Left colon (tissue), 2 donors: ENCODE measurements at places on chromosomes 2 and 18. TPM values are rescaled to one million over a fixed set of nuclear protein-coding genes. Genes with fewer than 3 reads are reported as not detected.

DNA sequence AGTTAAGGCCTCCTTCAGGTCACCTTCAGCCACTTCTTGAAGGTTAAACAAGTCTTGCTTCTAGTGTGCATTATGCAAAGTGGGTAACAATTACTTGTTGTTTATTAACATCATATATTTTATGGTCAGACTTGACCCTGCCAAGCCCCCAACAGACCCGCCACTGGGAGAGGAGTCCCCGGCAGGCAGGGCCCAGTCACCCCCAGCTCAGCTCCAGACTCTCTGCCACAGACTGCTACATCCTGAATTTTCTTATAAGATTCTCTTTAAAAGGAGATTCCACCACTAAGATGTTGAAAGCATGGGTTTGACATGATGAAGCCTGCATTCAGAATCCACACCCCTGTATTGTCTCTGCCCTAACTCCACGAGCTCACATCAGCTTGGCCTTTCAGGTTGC lies 174.3 kb upstream of the ARL4C start:
- no peak for DNase-seq

Gene DAW1
- not detected for total RNA-seq

DNA sequence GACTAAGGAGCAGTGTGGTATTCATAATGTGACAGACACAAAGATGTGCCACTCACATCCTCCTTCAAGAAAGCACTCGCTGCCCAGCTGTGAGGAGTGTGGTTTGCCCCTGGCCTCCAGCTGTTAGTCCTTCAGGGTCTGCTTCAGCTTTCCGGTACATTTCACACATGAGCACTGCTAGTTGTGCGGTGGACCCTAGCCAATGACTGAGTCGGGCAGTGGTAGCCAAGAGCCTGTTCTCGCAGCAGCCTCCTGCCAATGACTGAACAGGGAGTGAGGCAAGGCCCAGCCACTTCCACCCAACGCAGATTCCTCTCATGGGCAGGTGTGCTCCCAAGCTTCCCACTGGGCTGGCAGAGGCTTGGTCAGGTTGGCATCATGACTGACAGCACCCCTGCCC lies 254.3 kb downstream of the RBM43 start:
- no peak for DNase-seq

Gene UGT1A4
- total RNA-seq = 4.0 TPM

Gene STAT4
- 2.3 TPM for total RNA-seq

GRCh38 chr2:136116151-136116812 lies 1.7 kb downstream of the CXCR4 start:
- DNase-seq = peak; percentile 32

GRCh38 chr2:74334931-74335333 lies 8.3 kb downstream of the SLC4A5 start:
- DNase-seq = peak; percentile 80

- DNase-seq = peak; percentile 59
Observed at GRCh38 chr18:26655525-26656430, 107.4 kb upstream of the KCTD1 start.

GRCh38 chr18:59540780-59541179 lies 156.4 kb downstream of the CCBE1 start:
- no peak for DNase-seq

DNA sequence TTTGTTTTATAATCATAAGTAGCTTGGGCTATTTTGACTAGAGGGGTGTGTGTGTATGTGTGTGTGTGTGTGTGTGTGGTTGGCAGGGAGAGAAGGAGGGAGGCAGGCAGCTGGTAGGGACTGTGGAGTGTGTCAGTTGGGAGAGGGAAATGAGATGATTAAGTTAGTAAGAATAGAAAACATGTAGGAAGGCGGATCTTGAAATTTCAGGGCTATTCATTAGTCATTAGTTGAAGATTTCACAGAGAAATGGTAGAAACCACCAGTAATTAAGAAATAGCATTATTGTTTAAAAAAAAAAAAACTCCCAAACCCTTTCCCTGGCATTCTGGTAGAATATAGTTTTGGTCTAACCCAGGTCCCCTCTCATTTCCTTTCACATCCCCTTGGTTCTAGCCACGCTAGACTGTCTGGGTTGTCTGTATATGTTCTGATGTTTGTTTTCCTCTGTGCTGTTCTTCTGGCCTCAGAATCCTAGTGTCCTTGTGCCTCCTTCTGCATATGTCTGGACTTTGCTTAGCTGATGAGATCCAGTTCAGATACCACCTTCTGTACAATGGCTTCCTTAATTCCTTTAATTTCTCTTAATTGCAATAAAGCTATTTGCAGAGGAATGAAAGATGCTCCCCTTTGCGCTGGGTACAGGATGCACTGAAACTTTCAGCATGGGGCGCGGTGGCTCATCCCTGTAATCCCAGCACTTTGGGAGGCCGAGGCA lies 161.6 kb downstream of the NEDD4L start:
- no peak for DNase-seq

- DNase-seq = no peak
Observed at GRCh38 chr2:59463426-59463825, 1090.0 kb downstream of the BCL11A start.

- DNase-seq = no peak
Observed at GRCh38 chr18:51170664-51171063, 26.8 kb downstream of the MEX3C start.

Gene AGXT
- total RNA-seq = 3.0 TPM

- no peak for DNase-seq
Observed at GRCh38 chr18:36499938-36500337, 202.4 kb downstream of the FHOD3 start.

GRCh38 chr2:79453918-79454317 lies 58.9 kb upstream of the CTNNA2 start:
- DNase-seq = no peak

GRCh38 chr18:22275706-22276333 lies 106.4 kb downstream of the GATA6 start:
- DNase-seq = no peak

DNA sequence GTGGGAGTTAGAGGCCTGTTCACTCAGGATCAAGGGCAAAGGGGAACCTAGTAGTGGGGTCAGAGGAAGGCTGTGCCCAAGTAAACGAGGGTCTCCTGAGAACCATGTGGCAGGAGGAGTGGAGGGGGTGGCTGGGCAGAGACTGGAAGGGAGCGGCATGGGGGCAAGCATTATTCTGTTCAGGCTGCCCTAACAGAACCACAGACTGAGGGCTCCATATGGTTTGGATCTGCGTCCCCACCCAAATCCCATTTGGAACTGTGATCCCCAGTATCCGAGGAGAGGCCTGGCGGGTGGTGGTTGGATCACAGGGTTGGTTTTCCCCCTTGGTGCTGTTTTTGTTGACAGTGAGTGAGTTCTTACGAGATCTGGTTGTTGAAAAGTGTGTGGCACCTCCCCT lies 287.0 kb downstream of the PHLPP1 start:
- DNase-seq = no peak

DNA sequence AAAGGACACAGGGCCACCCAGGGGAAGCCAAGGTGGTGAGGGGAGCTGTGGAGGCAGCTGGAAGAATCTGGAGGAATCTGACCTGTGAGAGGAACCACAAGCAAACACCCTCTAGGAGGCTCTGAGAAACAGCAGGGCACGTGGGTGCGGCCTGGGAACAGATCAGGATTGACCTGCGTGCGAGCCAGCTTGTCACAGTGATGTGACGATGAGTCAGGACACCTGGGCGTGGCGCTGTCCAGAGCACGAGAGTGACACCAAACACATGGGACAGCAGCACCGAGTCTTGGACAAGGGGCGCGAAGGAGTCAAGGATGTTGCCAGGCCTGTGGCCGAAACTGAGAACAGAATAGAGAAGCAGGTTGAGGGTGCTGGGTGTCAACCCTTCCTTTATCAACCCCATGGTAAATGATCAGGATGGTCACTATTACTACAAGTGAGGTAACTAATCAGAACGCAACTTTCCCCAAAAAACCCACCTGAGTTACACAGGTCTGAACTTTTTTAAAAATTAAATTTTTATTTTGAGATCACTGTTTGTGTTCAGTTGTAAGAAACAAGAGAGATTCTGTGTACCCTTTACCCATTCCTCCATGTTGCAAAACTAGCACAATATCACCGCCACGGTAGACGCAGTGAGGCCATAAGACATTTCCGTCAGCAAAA lies 637 bp upstream of the SFT2D3 start:
- DNase-seq = peak; percentile 94

DNA sequence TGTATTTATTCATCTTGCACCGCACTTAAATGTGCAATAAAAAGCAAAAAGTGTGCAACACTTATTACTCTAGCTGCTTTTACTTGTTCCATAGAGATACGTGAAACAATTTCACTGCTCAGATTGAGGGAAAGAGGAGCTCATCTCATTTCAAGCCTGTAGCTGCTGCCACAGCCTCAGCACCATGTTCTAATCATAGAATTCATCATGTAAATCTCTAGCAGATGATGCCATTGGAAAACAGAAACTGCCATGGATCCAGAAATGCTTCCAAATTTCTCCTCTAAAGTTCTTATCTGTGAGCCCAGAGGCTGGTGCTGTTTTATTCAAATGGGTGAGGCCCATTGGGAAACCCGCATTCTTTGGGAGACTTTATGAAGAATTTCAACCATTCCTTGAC lies 2.0 kb downstream of the CDC42EP3 start:
- DNase-seq = no peak

Gene CDK15
- 0.24 TPM for total RNA-seq

GRCh38 chr2:239149501-239149900 lies 251.3 kb downstream of the HDAC4 start:
- DNase-seq = peak; percentile 2

DNA sequence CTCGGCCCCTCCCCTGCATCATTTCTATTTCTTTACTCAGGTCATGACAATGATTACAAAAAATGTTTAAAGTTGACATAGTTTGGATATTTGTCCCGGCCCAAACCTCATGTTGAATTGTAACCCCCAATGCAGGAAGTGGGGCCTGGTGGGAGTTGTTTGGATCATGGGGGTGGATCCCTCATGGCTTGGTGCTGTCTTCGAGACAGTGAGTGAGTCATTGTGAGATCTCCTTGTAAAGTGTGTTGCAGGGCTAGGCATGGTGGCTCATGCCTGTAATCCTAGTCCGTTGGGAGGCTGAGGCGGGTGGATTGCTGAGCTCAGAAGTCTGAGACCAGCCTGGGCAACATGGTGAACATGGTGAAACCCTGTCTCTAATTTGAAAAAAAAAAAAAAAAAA lies 9.2 kb upstream of the MAP4K4 start:
- no peak for DNase-seq

Gene LYPD1
- 0.28 TPM for total RNA-seq

Gene ZDBF2
- 3.2 TPM for total RNA-seq

- no peak for DNase-seq
Observed at GRCh38 chr2:101815739-101816391, 118.4 kb downstream of the MAP4K4 start.

Gene CD207
- total RNA-seq = not detected

- DNase-seq = no peak
Observed at GRCh38 chr18:78156466-78156865, 823.2 kb upstream of the SALL3 start.

- no peak for DNase-seq
Observed at GRCh38 chr2:55524884-55525437, 5.4 kb downstream of the CFAP36 start.

Gene GALNT14
- not detected for total RNA-seq

- DNase-seq = peak; percentile 36
Observed at GRCh38 chr2:98020516-98020915, 24.8 kb upstream of the TMEM131 start.

DNA sequence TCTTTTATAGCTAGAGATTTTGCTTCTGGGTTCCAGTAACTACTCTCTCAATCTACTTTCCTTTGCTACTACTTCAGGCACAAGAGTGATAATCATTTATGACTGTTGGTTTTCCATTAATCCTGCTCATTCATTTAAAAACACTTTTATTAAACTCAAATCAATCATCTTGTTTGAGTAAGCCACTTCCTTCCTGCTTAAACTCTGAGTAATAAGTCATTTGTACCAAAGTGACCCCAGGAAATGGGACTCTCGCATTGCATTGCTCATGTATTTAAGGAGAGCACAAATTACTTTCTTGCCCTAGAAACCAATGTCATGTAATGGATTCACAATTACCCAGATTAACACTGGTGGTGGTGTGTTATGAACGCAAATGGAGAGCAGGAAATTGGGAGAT lies 270.7 kb upstream of the HNMT start:
- no peak for DNase-seq

Gene SULT6B1
- not detected for total RNA-seq

Gene SS18
- 48.4 TPM for total RNA-seq

- no peak for DNase-seq
Observed at GRCh38 chr2:71458413-71459083, 5.2 kb downstream of the DYSF start.

GRCh38 chr2:60872510-60872928 lies 8.9 kb upstream of the REL start:
- no peak for DNase-seq

DNA sequence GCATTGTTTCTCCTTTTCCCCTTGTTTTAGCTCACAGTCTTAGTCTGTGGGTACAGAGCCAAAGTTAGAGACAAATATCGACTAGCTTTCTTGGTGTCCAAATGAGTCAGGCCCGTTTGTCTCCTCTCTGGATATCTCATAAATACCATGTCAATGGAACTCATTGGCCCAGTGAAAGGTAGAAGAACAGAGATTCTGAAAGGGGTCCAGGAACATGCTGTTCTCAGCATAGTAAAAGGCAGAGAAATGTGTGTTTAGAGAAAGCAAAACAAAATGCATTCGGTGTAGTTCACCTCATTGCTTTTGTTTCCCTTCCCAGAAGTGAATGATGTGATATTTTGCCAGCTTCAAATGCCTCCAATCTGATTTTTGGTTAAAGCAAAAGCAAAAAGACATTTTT lies 238.6 kb upstream of the SLC8A1 start:
- DNase-seq = no peak

Gene MLPH
- 139 TPM for total RNA-seq

GRCh38 chr2:233051241-233052149 lies 8.6 kb upstream of the INPP5D start:
- DNase-seq = no peak

DNA sequence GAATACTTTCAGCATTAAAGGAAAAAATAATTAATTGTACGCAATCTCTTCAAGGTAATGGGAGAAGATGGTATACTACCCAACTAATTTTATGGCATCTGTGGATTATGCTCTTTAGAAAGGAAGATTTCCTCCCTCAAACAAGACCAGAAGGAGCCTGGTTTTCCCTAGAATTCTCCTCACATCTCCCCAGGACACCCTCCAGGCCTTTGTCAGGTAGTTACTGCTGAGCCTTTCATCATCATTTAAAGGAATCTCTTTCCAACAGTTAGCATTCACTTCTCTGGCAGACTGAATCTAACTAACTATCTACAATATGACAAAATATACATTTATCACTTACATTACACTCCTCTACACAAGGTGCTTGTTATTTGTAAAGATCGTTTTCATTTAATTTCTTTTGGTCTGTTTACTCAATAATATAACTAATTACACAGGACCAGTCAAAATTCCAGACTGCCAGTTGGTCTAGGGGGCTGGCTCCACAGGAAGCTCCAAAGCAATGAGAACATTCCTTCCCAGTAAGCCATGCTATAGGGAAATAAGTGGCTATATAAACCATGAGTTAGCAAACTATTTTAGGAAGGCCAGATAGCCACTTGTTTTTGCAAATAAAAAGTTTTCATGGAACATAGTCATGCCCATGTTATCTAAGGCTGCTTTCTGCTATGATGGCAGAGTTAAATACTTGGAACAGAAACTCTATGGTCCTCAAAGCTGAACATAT lies 19.1 kb downstream of the ZNF24 start:
- no peak for DNase-seq

GRCh38 chr18:46480226-46480625 lies 176.8 kb downstream of the LOXHD1 start:
- no peak for DNase-seq

Gene PROM2
- 39.9 TPM for total RNA-seq
